Endodermal cell (in vitro differentiated cells): ENCODE measurements at places on chromosomes 13 and 19. TPM values are rescaled to one million over a fixed set of nuclear protein-coding genes. Genes with fewer than 3 reads are reported as not detected.

DNA sequence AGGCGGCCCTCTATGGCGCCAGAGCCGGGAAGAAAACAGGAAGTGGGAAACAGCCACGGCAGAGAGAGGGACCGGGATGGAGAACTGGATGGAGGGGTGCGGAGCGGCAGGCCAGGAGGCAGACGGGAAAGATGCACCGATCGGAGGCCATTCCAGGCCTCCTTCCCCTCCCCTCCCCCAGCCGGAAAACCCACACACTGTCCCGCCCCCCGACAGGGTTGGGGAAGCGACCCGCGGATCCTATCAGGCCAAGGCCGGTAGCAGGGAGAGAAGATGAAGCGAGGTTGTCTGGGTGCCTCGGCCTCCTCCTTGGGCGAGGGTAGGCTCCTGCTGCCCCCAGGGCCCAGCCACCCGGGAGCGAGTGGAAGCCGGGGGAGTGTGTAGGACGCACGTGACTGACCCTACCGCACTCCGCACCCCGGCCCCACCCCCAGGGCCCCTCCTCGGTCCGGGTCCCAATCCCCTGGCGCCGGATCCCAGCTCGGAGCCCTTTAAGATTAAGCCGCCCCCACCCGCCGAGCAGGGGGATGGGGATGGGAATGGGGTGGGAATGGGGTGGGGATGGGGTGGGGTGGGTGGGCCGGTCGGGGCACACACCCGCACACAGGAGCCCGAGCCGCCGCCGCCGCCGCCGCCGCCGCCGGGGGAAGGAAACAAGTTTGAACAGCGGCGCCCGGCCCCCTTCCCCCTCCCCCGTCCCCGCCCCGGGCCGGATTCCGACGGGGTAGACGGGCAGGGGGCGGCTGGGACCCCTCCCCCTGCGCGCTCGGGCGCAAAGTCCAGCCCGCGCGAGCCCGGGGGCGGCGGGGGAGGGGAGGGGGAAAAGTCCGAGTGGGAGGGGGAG, 1.5 kb downstream of the ERF start:
- H3K4me3 ChIP-seq, result peak overlapping the region; percentile 90
- H3K4me1 ChIP-seq, result no peaks in the 10 kb centered on the region
- peak overlapping the region; percentile 88 for H3K27ac ChIP-seq
- H3K27me3 ChIP-seq, result no peaks in the 10 kb centered on the region
- H3K36me3 ChIP-seq, result peaks cover 14% of the 10 kb centered on the region

DNA sequence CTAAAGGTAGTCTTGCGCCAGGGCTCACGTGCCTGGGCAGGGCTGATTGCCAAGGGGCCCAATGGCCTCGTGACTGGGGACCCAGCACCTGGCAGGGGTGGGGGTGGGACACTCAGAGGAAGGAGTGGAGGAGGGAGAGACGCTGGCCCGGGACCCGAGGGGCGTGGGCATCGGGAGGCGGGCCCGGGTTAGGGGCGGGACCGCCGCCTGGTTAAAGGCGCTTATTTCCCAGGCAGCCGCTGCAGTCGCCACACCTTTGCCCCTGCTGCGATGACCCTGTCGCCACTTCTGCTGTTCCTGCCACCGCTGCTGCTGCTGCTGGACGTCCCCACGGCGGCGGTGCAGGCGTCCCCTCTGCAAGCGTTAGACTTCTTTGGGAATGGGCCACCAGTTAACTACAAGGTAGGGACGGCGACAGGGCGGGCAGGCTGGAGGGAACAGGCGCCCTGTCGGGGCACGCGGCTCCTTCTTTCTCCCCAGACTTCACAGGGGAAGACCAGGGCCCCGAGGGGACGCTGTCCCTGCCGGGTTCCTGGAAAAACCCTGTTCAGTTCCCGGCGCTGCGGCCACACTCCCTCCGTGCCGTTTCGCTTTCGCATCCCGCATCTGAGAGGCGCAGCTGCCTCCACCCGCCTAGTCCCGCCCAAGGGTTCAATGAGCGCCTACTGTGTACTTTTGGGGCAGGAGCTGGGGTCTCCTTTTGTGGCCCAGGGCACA, at the start of gene IFI30:
IFI30 (plus strand) TSS at position 242 of the 717 bp plus-strand sequence; CDS start at position 271, 29 bp downstream.
- DNase-seq, result peak; percentile 93
- no peak within 1 kb of the TSS for H3K27ac ChIP-seq
- H3K4me1 ChIP-seq, result peaks cover 3% of the 10 kb centered on the region
- peaks cover 19% of the 10 kb centered on the region for H3K27me3 ChIP-seq
- H3K36me3 ChIP-seq, result peaks cover 7% of the 10 kb centered on the region

Gene FAM124A
- total RNA-seq, result 50.0 and 56.6 TPM in 2 replicates

GRCh38 chr19:39160889-39161672, 35.5 kb downstream of the PAK4 start:
- DNase-seq, result no peak
- no peaks in the 10 kb centered on the region for H3K27me3 ChIP-seq
- peaks cover 4% of the 10 kb centered on the region for H3K36me3 ChIP-seq
- H3K4me3 ChIP-seq, result no peak overlapping the region

DNA sequence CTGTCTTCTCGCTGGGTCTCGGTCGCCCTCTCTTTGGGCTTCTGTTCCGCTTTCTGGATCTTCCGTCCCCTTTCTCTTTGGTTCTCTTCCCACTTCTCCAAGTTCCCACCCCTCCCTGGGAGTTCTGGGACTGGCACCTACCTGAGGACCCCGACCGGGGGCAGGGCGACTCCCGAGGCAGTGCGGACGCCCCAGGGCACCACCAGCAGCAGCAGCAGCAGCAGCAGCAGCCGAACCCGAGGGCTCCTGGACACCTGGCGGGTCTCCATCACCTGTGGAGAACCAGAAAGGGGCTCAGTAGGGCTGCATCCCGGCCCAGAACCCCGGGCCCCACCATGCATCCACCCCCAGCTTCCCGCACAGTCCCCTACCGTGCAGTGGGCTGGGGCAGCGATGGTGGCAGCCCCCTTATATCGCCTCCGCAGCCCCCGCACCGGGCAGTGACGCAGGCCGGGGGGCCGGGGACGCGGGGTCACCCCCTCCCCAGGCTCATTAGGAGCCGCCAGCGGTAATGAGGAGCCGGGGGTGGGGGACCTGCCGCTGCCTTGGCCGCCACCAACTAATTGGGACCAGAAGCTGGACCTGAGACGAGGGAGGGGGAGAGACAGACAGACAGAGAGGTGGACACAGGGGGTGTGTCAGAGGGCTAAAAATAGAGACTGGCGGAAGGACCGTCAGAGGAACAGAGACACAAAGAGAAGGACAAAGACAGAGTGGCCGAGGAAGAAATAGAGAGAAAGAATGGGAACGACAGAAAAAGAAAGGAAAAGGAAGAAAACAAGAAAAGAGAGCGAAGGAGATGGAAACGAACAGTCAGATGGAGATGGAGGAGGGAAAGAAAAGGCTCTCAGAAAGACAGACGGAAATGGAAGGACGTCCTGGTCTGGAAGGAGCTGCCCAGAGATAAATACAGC, at the start of gene PTH2:
PTH2 (minus strand) TSS at position 371 of the 914 bp plus-strand sequence; CDS start at position 269, 102 bp downstream.
- no peaks in the 10 kb centered on the region for H3K4me1 ChIP-seq
- H3K27ac ChIP-seq, result no peak within 1 kb of the TSS
- DNase-seq, result no peak
- H3K36me3 ChIP-seq, result no peaks in the 10 kb centered on the region
- peaks cover 100% of the 10 kb centered on the region for H3K27me3 ChIP-seq

Gene FGF22
- 0.78 to 0.82 TPM in 2 of 3 replicates, not detected in the other for total RNA-seq

Gene CPAMD8
- 18.6 and 22.9 TPM in 2 replicates for total RNA-seq

GRCh38 chr13:83449668-83450395, 432.4 kb downstream of the SLITRK1 start:
- H3K27ac ChIP-seq, result no peak overlapping the region
- DNase-seq, result no peak
- H3K27me3 ChIP-seq, result no peaks in the 10 kb centered on the region
- no peaks in the 10 kb centered on the region for H3K4me1 ChIP-seq

- H3K4me1 ChIP-seq, result peaks cover 13% of the 10 kb centered on the region
- H3K4me3 ChIP-seq, result no peak overlapping the region
- H3K27me3 ChIP-seq, result peaks cover 9% of the 10 kb centered on the region
Measured at GRCh38 chr13:42614436-42615035, 40.6 kb downstream of the TNFSF11 start.

- peaks cover 33% of the 10 kb centered on the region for H3K36me3 ChIP-seq
- peak; percentile 8 for DNase-seq
- H3K4me1 ChIP-seq, result peaks cover 6% of the 10 kb centered on the region
- H3K27ac ChIP-seq, result no peak overlapping the region
- H3K4me3 ChIP-seq, result no peak overlapping the region
Measured at GRCh38 chr13:40556453-40556852, 110.0 kb downstream of the FOXO1 start.

Gene ZNF665
- total RNA-seq, result 4.3 and 7.6 TPM in 2 replicates

DNA sequence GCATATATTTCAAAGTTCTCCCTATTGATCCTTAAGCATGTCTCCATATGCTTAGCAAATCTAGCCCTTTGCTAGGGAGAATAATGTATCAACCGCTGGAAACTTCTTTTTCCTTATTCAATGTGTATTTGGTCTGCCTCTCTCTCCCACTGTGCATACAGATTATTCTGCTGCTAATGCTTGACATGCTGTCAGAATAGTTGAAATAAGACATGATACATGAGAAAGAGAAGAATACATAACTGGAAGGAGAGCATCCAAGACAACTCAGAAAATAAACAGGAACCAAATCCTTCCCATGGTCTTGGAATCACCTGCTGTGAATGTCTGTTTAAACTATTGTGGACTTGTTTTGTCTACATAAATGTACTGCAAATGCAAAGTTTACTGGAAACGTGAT, 1103.0 kb downstream of the EFNB2 start:
- H3K4me3 ChIP-seq, result no peak overlapping the region
- peaks cover 9% of the 10 kb centered on the region for H3K4me1 ChIP-seq
- DNase-seq, result no peak

GRCh38 chr13:71870100-71870499, 3.1 kb upstream of the DACH1 start:
- H3K36me3 ChIP-seq, result no peaks in the 10 kb centered on the region
- peak overlapping the region; percentile 66 for H3K4me3 ChIP-seq
- H3K4me1 ChIP-seq, result no peaks in the 10 kb centered on the region

GRCh38 chr19:2308114-2308556, at the start of gene LINGO3:
Gene LINGO3, minus strand, starts transcription at chr19:2308154. Its CDS starts 16,378 bp downstream, at chr19:2291776.
- H3K4me3 ChIP-seq, result no peak within 1 kb of the TSS
- no peaks in the 10 kb centered on the region for H3K4me1 ChIP-seq
- DNase-seq, result no peak
- H3K27me3 ChIP-seq, result peaks cover 21% of the 10 kb centered on the region
- no peak within 1 kb of the TSS for H3K27ac ChIP-seq
- H3K36me3 ChIP-seq, result no peaks in the 10 kb centered on the region

- peak within 1 kb of the TSS; percentile 92 for H3K4me3 ChIP-seq
- H3K27me3 ChIP-seq, result no peaks in the 10 kb centered on the region
- peak; percentile 89 for DNase-seq
- H3K36me3 ChIP-seq, result peaks cover 14% of the 10 kb centered on the region
- H3K27ac ChIP-seq, result no peak within 1 kb of the TSS
- H3K4me1 ChIP-seq, result peaks cover 13% of the 10 kb centered on the region
Measured at GRCh38 chr19:55643003-55643886, at the start of gene ZNF581. Gene ZNF581, plus strand, starts transcription at chr19:55643649. Its CDS starts 923 bp downstream, at chr19:55644572.

DNA sequence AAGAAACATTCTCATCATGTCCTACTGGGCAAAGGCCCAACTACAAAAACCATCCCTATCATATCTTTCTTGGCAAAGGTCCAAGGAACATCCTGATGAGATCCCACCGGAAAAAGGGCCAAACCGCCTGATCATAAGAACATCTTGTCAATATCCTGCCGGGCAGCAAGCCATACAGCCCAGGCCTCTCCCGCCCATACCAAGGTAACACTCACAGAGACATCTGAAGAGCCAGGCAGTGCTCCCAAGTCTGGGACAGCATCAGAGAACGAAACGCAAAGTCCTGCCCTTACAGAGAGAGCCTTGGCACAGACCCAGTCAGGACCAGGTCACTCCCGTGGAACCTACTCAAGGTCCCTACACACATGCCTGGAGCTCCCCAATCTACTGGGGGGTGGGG, 18.5 kb upstream of the ZNF331 start:
- no peak overlapping the region for H3K4me3 ChIP-seq
- no peaks in the 10 kb centered on the region for H3K4me1 ChIP-seq
- no peak for DNase-seq
- H3K27me3 ChIP-seq, result no peaks in the 10 kb centered on the region
- no peak overlapping the region for H3K27ac ChIP-seq
- H3K36me3 ChIP-seq, result peaks cover 12% of the 10 kb centered on the region

GRCh38 chr13:48158290-48158689, 63.4 kb upstream of the MED4 start:
- no peak overlapping the region for H3K4me3 ChIP-seq

Gene NCAN
- total RNA-seq, result 3.3 and 4.2 TPM in 2 replicates

Gene FPR3
- not detected in 3 replicates for total RNA-seq

- no peaks in the 10 kb centered on the region for H3K4me1 ChIP-seq
- H3K36me3 ChIP-seq, result peaks cover 88% of the 10 kb centered on the region
- H3K27me3 ChIP-seq, result no peaks in the 10 kb centered on the region
- H3K27ac ChIP-seq, result no peak overlapping the region
Measured at GRCh38 chr19:24051516-24051915, 35.5 kb upstream of the ZNF254 start.

DNA sequence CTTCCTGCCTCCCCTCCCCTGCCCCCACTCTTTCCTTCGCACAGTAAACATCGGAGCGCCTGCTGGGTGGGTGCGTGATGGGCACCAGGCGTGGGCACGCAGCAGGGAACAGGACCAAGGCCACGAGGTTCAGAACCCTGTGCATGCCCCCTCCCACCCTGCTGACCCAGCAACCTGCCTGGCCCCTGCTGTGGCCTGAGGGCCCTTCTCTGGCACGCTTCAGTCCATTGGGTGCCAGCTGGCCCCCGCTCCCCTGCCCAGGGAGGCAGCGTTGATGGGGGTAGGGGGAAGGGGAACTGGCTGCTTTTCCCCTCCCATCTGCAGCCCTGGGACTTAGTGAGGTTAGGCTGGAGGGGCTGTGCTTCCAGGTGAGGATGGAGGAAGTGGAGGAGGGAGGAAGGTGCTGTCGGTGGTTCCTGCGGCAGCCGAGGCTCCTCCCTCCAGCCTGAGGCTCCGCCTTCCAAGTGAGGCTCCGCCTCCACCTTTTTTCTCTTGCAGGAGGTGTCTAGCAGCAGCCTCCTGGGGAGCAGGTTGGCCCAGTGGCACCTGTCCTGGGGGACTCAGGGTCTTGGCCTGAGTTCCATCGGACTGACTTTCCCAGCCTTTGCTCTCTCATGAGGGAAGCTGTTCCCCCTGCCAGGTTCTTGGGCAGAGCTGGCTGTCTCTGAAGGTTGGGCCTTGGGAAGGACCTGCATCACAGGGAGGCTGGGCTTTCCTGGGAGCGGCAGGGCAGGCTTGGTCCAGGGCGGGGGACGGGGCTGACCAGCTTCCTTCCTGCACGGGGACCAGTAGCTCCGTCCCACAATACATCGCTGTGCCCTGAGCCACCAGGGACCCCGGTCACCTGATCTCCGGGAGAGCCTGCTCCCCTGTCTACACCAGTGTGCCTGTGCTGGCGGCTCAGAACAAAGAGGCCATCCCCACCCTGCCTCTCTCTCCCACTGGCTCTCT, 7.3 kb downstream of the PIAS4 start:
- H3K4me3 ChIP-seq, result no peak overlapping the region
- H3K4me1 ChIP-seq, result no peaks in the 10 kb centered on the region
- H3K36me3 ChIP-seq, result peaks cover 19% of the 10 kb centered on the region

Gene CLEC4M
- not detected in 2 replicates for total RNA-seq

DNA sequence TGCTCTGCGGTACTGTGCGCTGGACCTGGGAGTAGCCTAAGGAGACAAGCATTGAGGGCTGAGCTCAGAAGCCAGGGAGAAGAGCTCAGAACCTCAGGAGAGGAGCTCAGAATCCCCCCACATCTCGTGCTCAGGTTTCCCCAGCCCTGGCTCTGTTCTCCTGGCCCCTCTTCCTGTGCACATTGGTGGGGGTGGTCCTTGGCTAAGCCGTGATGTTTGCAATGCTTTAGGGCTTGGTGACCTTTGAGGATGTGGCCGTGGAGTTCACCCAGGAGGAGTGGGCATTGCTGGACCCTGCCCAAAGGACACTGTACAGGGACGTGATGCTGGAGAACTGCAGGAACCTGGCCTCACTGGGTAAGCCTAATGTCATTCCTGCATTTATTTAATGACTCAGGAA, 6.6 kb downstream of the ZNF557 start:
- no peak overlapping the region for H3K27ac ChIP-seq
- no peaks in the 10 kb centered on the region for H3K4me1 ChIP-seq
- H3K4me3 ChIP-seq, result no peak overlapping the region
- H3K27me3 ChIP-seq, result no peaks in the 10 kb centered on the region
